ENCODE measurements at places on chromosomes 5 and 9.

GRCh38 chr9:96217754-96218693 is 84.0 kb downstream of the HSD17B3 start:
- peak; percentile 84 for ATAC-seq

DNA sequence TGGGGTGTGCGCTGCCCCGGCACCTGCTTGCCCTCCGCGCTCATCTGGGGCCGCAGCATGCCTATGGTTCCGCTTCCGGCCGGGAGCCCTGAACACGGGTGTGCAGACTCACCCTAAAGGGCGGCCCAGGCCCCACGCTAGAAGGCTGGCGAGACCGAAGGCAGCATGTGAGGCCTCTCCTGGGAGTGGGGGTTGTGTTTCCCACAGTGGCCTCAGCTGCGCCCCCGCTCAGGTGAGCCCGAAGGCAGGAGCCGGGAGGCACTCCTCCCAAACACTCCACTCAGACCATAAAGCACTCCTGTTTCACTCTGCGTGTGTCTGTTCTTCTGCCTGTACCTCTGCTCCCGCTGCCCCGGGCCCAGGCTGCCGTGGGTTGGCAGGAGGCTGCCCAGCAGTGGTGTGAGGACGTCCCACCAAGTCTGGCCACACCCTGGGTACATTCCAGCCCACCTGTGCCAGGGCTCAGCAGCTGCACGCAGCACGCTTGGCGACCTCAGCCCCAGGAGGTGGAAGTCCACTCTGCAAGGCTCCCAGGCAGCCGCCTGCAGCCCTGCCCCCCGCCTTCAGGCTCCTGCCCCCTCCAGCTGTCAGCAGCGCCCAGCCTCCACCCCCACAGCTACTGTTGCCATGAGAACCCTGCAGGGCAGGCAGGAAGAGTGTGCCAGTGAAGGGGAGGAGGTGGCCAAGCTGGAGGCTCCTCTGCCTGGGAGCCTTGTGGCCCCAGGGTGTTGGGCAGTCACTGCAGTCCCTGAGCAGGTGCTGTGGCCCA is 1.2 kb upstream of the AJM1 start:
- ATAC-seq = no peak

- ATAC-seq = peak; percentile 63
These were observed 47.2 kb downstream of the GPBP1 start for GRCh38 chr5:57221049-57221568.

DNA sequence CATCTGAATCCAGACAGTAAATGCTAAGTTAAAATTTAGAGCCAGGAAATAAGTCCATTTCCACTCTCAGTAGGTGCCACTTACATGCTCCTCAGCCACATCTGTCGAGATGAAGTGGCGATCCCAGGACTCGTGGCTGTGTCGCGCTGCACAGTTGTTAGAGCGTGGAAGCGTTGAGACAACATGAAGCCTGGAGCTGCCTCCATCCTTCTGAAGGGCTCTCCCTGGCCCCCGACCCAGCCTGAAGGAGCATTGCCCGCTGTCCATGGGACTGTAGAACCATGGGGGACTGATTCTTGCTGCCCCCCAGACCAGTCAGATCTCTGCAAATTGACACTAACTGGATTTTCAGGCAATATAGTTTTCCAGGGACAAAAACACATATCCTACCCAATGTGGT is 58.9 kb downstream of the IRX1 start:
- no peak for ATAC-seq

- ATAC-seq = no peak
These were observed 21.7 kb upstream of the PCAT7 start for GRCh38 chr9:94533155-94533554.

GRCh38 chr9:108259917-108260675 is 595.7 kb downstream of the ACTL7B start:
- no peak for ATAC-seq

DNA sequence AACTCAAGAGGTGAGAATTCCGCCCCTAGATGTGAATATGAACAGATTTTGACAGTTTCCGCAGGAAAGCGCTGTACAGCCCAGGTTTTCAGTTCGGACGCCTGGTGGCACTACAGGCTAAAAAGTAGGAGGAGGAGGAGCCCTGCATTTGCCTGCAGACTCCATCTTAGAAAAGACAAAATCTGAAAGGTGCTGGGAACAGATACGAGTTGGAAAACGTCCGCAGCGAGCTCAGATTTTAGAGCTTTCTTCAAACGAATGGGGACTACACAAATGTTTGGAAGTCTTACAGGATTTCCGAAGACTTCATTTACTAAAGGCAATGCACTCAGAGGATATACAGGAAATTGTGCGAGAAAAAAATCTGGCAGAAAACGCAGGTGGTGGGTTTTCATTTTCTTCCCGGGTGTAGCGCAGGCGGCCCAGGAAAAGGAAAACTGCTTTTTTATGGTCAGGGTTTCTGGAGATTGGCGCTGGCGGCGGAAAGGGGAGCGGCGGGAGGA is 9.9 kb upstream of the PCDHB2 start:
- no peak for ATAC-seq

- no peak for ATAC-seq
These were observed 52.9 kb upstream of the VLDLR start for GRCh38 chr9:2568689-2569088.

- no peak for ATAC-seq
These were observed 44.0 kb upstream of the SVEP1 start for GRCh38 chr9:110623462-110624025.

DNA sequence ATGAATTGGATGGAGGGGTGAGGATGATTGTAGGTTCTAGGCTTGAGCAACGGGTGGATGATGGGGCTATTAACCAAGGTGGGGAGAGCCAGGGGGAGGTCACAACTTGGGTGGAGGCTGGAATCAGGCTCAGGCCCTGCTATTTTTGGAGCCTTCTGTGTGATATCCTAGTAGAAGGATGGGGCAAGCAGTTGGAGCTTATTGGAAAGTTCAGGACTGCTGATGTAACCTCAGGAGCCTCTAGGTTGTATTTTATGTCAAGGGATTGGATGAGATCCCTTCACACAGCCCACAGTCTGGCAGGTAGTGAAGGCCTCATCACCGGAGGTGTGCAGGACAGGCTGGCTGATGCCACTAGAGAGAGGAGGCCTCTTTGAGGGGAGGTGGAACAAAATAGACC is 11.2 kb upstream of the RPS14 start:
- peak; percentile 2 for ATAC-seq

DNA sequence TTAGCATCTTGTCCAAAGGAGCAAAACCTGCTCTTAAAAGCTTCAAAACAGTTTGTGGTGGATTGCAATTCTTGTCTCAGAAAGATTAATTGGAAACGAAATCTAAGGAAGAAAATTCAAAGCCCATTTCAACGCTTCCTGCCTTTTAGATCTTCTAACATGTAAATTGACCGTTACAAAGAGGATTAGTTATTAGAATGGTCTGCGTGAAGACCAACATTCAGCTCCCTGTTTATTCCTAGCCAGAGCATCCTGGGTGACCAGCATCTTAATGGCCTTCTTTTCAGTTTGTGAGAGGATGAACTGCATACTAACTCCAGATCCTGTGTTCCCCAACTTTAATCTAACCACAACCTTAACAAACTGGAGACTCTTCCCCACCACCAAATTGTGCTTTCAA is 109.9 kb upstream of the SLC1A3 start:
- no peak for ATAC-seq

DNA sequence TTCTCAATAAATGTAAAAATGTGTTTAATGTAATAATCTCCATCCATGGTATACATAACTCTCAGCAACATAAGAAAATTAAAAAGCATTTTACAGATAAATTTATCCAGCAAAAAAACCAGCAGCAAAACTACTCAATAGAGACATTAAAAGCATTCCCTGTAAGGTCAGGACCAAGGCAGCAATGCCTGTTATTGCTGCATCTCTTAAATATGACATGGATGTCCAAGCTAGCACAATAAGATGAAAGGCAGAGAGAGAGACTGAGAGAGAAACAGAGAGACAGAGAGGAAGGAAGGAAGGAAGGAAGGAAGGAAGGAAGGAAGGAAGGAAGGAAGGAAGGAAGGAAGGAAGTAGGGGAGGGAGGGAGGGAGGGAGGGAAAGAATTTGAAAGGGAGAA is 289.0 kb upstream of the PAPPA start:
- no peak for ATAC-seq

DNA sequence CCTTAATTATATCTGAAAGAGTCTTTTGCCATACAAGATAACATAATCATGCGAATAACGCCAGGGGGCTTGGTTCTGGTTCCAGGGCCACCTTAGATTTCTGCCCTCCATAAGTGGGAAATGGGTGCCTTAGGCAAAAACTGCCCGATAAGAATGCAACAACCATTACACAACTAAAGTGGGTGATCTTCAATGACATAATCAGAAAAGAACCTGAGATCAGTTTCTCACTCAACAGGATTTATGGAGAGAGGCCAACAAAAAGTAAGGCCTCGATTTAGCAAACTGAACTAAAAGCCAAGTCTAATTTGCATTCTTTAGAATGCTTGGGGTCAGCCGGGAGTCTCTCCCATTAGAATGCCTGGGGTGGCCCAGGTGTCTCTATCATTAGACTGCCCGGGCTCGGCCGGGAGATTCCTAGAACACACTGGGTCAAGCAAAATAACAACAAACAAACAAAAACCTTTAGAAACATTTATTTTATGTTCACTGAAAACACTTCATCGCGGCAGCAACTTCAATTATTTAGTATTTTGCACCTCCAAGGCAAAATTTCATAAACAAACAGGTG is 194.8 kb downstream of the AUH start:
- no peak for ATAC-seq

- ATAC-seq = peak; percentile 21
These were observed 978 bp upstream of the UBE2B start for GRCh38 chr5:134370311-134370870.

DNA sequence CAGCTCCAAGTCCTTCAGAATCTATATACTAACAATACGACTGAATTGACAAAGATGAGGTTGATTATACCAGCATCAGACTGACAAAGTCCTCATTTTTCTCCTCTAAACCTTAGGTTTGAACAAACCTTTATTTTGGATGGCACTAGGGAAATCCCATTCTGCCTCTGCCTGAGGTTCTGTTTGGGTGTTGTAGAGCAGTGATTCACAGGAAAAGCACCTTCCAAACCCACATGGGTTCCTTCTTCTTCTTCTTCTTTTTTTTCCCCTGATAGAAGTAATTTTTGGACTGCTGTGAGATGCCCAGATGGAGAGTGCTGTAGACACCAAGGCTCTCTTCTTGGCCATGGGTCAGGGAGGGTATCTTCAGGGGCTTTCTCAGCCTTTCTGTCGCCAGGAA is 164.9 kb upstream of the PAPPA start:
- no peak for ATAC-seq

- no peak for ATAC-seq
These were observed 79.6 kb downstream of the CSNK1A1 start for GRCh38 chr5:149471406-149472183.

- ATAC-seq = no peak
These were observed 189.9 kb upstream of the RGMB start for GRCh38 chr5:98583586-98583985.

GRCh38 chr9:119839888-119840287 is 470.7 kb upstream of the BRINP1 start:
- ATAC-seq = no peak

DNA sequence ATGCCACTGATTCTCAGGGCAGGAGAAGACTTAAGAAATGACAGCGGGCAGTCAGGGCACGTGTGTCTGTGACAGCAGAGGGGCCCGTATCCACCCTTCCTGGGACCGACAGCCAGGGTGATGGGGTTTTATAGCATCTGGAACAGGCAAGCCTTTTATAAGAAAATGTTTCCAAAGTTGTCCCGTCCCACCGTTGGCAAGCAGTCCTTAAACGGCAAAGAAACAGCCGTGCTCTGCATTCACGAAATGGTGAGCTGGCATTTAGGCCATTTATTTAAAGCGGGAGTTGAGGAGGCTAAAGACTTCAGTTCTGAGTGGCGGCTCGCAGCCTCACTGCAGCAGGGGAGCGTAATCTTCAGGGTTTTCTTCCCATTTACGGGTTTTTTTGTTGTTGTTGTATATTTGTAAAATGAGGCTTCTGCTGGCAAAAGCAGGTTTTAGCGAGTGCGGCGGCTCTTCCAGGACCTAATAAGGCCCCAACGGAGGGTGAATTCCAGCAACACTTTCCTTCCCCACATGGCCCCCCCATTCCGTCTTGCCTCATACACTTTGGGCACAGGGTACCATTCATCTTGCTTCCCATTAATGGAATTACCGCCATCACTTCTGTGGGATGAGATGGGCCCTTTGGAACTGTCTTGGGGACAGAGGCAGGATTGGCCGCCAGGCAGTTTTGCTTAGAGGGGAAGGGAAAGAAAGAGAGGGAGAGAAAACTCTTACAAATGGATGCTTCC is 15.8 kb downstream of the NEK6 start:
- no peak for ATAC-seq

- ATAC-seq = no peak
These were observed 49.1 kb downstream of the NDST1 start for GRCh38 chr5:150556859-150557508.

GRCh38 chr9:3962496-3962895 is 337.4 kb downstream of the GLIS3 start:
- no peak for ATAC-seq

GRCh38 chr9:88280816-88281382 is 107.3 kb upstream of the SPIN1 start:
- ATAC-seq = no peak

DNA sequence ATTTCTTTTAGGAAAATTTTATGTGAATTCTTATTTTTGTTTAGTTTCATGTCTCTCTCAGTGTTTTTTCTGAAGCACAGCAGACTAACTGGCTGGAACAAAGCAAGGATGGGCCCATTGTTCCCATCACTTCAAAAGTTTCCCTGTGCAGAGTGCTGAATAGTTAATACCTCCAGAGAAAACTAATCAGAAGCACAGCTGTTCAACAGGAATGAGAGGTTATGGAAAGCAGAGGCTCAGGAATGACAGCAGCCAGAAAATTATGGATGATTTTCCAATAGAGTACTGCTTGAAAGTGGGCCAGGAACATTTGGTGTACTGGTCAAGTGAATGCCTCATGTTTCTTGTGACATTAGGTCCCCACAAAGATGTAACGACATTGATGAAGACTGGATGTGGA is 173.0 kb upstream of the TARS1 start:
- no peak for ATAC-seq

DNA sequence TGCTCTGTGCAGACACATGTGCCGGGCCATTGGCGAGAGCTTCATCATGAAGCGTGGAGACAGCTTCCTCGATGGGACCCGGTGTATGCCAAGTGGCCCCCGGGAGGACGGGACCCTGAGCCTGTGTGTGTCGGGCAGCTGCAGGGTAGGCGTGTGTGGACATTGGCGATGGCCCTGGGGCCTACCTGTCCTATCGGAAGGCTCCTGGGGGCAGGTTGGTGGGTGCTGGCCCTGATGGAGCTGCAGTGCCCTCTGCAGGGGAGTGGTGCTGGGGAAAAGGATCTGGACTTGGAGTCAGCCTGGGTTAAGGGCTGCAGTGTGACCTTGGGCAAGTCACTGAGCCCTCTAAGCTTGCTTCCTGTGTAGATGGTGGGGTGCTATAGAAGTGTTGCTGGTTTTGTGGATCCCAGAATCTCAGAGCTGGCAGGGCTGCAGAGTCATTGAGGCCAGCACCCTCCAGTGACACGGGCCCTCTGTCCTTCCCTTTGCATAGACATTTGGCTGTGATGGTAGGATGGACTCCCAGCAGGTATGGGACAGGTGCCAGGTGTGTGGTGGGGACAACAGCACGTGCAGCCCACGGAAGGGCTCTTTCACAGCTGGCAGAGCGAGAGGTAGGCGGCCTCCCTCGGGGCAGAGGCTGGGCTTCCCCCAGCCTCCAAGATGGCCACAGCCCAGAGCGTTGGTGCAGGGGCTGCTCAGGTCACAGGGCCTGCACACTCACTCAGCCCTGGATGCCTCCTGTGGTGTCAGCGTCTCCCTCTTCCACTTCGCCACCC is 15.8 kb downstream of the ADAMTS13 start:
- ATAC-seq = peak; percentile 57

- ATAC-seq = no peak
These were observed 53.2 kb upstream of the ISOC1 start for GRCh38 chr5:129041196-129041881.
